Left ventricle myocardium inferior (tissue), 1 donor: ENCODE measurements at places on chromosomes 5 and 9.

DNA sequence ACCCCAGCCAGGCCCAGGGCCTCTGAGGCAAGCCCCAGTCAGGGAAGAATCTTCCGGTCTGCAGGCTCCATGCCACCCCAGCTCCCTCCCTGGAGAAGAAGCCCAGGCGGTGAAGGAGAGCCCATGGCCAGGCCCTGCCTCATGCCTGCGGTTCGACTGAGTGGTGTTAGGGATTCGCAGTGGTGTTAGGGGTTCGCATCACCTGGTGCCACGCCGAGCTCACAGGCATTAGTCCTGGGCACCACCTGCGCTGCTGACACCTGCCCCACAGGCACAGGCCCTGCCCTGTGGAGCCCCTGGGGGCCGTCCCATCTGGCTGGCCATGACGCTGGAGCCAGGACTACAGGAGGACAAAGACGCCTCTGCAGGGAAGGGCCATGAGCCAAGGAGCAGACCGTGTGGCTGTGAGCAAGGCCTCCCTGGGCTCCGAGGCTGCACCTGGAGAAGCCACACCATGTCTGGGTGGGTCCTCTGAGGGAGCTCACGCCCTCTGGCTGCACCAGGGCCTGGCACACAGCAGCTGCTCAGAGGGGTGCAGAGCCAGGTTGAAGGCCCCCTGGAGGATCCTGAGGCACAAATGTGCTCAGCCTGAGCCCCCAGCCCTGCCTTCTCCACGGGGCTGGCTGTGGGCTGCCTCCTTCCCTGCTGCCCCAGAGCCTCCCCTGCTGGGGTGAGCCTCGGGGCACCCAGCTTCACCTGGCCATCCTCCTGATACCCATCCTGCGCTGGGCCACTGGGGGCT is 27.6 kb upstream of the RNF130 start:
- H3K27me3 ChIP-seq, result peaks cover 59% of the 10 kb centered on the region
- no peak overlapping the region for H3K4me3 ChIP-seq
- H3K27ac ChIP-seq, result no peak overlapping the region
- no peaks in the 10 kb centered on the region for H3K4me1 ChIP-seq
- no peaks in the 10 kb centered on the region for H3K36me3 ChIP-seq

DNA sequence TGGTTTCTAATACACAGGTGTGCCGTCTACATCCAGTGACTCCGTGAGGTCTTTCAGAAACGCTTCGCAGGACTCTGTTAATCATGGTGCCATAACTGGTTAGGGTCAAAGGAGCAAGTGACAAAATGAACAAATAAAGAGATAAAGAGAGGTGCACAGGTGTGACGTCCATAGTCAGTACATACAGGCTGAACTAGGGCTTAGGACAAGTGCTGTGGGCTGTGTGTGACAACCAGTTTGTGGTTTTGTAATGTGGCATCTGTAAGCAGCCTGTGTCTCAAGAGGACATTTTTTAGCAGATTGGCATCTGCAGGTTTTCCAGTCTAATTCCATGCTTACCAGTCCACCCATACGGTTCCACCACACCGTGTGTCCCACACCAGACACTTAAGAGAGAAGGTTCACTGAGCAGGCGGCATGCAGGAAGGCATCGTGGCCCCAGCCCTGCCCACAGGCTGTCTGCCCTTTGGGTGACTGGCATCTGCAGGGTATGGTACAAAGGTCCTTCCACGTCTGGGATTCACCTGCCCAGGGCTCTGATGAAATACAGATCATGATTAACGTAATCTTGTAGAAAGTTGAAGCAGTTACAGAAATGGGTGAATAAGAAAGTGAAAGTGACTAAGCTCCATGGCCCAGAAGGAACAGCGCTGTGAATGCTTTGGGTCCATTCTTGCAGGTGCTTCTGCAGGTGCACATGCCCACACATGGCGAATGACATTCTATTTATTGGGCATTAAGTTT is 26.9 kb downstream of the SRD5A1 start:
- no peaks in the 10 kb centered on the region for H3K27me3 ChIP-seq
- no peak overlapping the region for H3K4me3 ChIP-seq
- H3K36me3 ChIP-seq, result peaks cover 50% of the 10 kb centered on the region
- DNase-seq, result no peak
- H3K27ac ChIP-seq, result no peak overlapping the region
- no peaks in the 10 kb centered on the region for H3K4me1 ChIP-seq

GRCh38 chr5:96651047-96651446 is 11.1 kb upstream of the CAST start:
- H3K27ac ChIP-seq, result no peak overlapping the region
- H3K27me3 ChIP-seq, result no peaks in the 10 kb centered on the region
- no peak overlapping the region for H3K4me3 ChIP-seq
- no peaks in the 10 kb centered on the region for H3K4me1 ChIP-seq
- H3K36me3 ChIP-seq, result no peaks in the 10 kb centered on the region

GRCh38 chr5:124908581-124909451 is 162.4 kb upstream of the ZNF608 start:
- DNase-seq, result no peak
- H3K36me3 ChIP-seq, result no peaks in the 10 kb centered on the region
- H3K27me3 ChIP-seq, result no peaks in the 10 kb centered on the region
- H3K4me1 ChIP-seq, result peaks cover 48% of the 10 kb centered on the region

GRCh38 chr5:59330680-59331079 is 562.8 kb downstream of the PDE4D start:
- H3K4me1 ChIP-seq, result peaks cover 47% of the 10 kb centered on the region
- no peaks in the 10 kb centered on the region for H3K36me3 ChIP-seq
- DNase-seq, result no peak
- no peaks in the 10 kb centered on the region for H3K27me3 ChIP-seq

- no peak overlapping the region for H3K27ac ChIP-seq
- H3K4me1 ChIP-seq, result peaks cover 15% of the 10 kb centered on the region
- peaks cover 60% of the 10 kb centered on the region for H3K27me3 ChIP-seq
These were observed 291.0 kb downstream of the NSG2 start for GRCh38 chr5:174336479-174336878.

GRCh38 chr9:2479056-2479565 is 142.5 kb upstream of the VLDLR start:
- H3K4me3 ChIP-seq, result no peak overlapping the region
- peaks cover 11% of the 10 kb centered on the region for H3K4me1 ChIP-seq
- DNase-seq, result no peak
- no peak overlapping the region for H3K27ac ChIP-seq

DNA sequence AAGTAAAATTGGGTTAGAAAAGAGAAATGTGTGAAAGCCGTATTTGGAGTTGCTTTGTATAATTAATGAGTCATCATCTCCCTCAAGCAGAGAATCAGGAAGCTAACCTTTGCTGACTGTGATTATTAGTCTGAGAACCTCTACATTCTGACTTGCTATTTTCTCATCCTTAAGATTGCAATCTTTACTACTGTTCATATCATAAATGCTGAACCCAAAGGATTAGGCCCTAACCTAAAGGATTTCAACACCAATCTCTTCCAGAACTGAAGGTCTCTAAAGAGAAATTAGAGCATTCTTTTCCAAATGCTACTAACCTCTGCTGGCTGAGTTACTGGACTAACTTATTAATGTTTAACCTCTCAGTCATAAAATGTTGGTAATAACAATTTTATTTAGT is 538.1 kb upstream of the MEF2C start:
- H3K27me3 ChIP-seq, result no peaks in the 10 kb centered on the region
- H3K36me3 ChIP-seq, result no peaks in the 10 kb centered on the region
- no peak overlapping the region for H3K4me3 ChIP-seq
- DNase-seq, result no peak
- H3K27ac ChIP-seq, result no peak overlapping the region

GRCh38 chr9:112120439-112120925 is 54.6 kb downstream of the SUSD1 start:
- no peak for DNase-seq
- H3K4me3 ChIP-seq, result no peak overlapping the region
- no peaks in the 10 kb centered on the region for H3K4me1 ChIP-seq

DNA sequence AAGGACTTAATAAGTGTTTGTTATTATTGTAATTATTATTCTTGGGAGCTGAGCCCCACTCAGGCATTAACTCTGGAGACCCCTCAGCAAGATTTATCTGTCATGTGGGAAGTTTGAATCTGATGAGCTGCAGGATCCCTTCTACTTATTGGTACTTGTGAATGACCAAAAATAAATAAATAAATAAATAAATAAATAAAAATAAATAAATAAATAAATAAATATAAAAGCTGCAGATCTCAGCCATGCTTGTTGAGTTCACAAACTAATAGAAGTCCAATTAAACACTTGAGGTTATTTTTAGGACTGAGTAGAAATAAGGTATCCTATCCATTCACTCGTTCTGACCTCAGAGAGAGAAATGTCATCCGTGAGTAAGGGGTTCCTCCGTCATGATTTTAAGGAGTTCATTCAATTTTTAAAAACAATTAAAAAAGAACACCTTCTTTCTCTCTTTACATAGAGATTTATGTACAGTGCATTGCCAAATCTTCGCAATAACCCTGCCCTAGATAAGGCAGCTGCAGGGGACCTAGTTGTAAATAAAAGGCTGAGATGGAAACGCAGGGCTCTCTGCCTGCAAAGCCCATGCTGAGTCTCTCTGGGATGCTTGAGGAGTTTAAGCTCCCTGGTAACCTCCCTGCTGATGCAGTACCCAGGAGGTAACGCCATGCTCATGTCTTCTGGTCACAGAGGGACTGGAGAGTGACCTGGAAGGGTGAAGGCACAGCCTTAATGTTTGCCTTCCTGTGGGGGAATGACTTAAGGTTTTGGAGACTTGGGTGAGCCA is 1.2 kb downstream of the EFCAB9 start:
- no peaks in the 10 kb centered on the region for H3K27me3 ChIP-seq
- H3K4me1 ChIP-seq, result no peaks in the 10 kb centered on the region
- no peak for DNase-seq
- H3K27ac ChIP-seq, result no peak overlapping the region
- no peak overlapping the region for H3K4me3 ChIP-seq

DNA sequence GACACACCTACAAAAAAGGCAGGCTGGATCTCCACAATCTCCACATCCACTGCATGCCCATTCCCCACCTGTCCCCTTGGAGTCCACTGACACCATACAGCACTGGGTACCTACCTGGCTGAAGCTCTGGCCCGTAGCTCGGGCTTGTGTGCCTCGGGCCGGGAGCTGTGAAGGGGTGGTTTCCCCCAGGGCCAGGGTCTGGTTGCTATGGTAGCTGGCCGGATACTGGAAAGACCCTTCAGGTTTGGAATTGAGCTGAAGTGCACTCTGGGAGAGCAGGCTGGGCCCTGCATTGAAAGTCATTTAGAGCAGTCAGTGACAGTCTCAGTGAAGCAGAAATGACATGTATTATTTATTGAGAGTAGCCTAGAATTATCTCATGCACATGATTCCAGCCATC is 507.3 kb downstream of the CTNND2 start:
- no peak overlapping the region for H3K27ac ChIP-seq
- DNase-seq, result no peak

GRCh38 chr5:9865574-9865973 is 235.4 kb upstream of the TAS2R1 start:
- no peaks in the 10 kb centered on the region for H3K27me3 ChIP-seq
- H3K27ac ChIP-seq, result no peak overlapping the region
- no peaks in the 10 kb centered on the region for H3K4me1 ChIP-seq
- DNase-seq, result no peak

DNA sequence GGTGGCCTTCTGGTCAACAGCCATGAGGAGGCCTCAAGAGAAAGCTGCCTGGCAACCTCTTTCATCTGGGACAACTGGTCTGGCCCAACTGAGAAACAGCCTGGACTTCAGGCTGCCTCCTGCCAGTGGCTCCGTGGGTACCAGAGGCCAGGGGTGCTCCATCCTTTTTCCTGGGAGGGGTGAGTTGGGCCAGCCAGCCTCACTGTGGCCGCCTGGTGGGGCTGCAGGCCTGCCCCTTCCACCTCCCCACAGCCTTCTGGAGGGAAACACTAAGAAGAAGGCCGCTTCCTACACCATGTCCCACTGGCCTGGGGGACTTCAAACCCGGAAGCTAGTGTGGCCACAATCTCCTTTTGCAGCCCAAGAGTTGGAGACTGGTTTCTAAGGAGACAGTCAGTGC is 13.8 kb upstream of the NKD2 start:
- no peak overlapping the region for H3K27ac ChIP-seq
- H3K4me1 ChIP-seq, result peaks cover 62% of the 10 kb centered on the region
- no peaks in the 10 kb centered on the region for H3K36me3 ChIP-seq
- no peaks in the 10 kb centered on the region for H3K27me3 ChIP-seq

- no peak overlapping the region for H3K4me3 ChIP-seq
- no peaks in the 10 kb centered on the region for H3K27me3 ChIP-seq
- DNase-seq, result no peak
These were observed 356.2 kb downstream of the NNT start for GRCh38 chr5:43959144-43959543.

- H3K4me1 ChIP-seq, result peaks cover 4% of the 10 kb centered on the region
- no peak overlapping the region for H3K4me3 ChIP-seq
- H3K27ac ChIP-seq, result no peak overlapping the region
- H3K27me3 ChIP-seq, result peaks cover 78% of the 10 kb centered on the region
These were observed 145.0 kb upstream of the COL5A1 start for GRCh38 chr9:134496413-134497282.

GRCh38 chr5:143059355-143059754 is 289.2 kb downstream of the ARHGAP26 start:
- H3K27me3 ChIP-seq, result no peaks in the 10 kb centered on the region

- no peak overlapping the region for H3K27ac ChIP-seq
- H3K4me1 ChIP-seq, result peaks cover 10% of the 10 kb centered on the region
- no peaks in the 10 kb centered on the region for H3K36me3 ChIP-seq
- no peak overlapping the region for H3K4me3 ChIP-seq
- DNase-seq, result no peak
These were observed 57.1 kb upstream of the ANKH start for GRCh38 chr5:14928661-14929060.
